ENCODE measurements at places on chromosomes 1 and 21.

GRCh38 chr1:234019387-234019786 lies 114.9 kb downstream of the SLC35F3 start:
- DNase-seq: no peak

GRCh38 chr1:3790500-3790923 lies 5.8 kb downstream of the LRRC47 start:
- DNase-seq: no peak

DNA sequence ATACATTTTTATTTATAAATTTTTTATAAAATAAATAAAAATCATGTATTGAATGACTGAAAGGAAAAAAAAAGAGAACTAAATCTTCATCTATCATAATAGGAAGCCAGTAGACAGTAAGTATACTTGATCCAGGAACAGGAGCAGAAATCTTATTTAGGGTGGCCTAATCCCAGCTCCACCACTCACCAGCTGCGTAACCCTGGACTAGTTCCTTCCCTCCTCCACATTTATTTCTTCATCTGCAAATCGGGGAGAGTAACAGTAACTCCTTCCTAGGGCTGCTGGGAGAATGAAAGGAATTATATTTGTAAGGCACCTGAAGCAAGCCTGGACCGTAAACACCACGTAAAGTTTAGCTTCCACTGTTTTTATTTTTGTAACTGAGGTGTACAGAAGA lies 17.9 kb downstream of the GLIS1 start:
- no peak for DNase-seq

GRCh38 chr1:23354245-23354644 lies 10.2 kb upstream of the HNRNPR start:
- DNase-seq: no peak

GRCh38 chr1:1177452-1178206 lies 3.9 kb downstream of the TTLL10 start:
- DNase-seq: no peak

GRCh38 chr1:6262555-6263420 lies 1.9 kb upstream of the GPR153 start:
- no peak for DNase-seq

DNA sequence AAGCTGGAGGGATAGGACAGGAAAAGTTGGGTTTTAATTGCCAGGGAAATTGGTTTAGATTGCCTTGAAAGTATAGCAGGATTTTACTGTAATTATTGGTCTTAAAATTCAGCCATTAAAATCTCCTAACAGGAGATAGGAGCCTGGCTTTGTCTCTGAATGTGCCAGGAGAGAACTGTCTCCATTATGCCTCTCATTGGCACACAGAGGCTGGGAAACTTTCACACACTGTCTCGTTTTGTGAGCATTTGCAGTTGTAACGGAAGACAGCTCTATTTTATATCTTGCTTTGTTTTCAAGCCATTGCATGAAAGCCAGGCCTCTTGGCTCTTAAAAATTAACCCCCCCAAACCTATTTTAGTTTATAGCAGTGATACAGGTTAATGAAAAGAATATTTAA lies 12.5 kb downstream of the DNAJC6 start:
- DNase-seq: no peak

GRCh38 chr1:119253366-119253765 lies 112.9 kb upstream of the WARS2 start:
- DNase-seq: no peak

GRCh38 chr1:110233861-110234260 lies 23.7 kb downstream of the KCNC4 start:
- no peak for DNase-seq

DNA sequence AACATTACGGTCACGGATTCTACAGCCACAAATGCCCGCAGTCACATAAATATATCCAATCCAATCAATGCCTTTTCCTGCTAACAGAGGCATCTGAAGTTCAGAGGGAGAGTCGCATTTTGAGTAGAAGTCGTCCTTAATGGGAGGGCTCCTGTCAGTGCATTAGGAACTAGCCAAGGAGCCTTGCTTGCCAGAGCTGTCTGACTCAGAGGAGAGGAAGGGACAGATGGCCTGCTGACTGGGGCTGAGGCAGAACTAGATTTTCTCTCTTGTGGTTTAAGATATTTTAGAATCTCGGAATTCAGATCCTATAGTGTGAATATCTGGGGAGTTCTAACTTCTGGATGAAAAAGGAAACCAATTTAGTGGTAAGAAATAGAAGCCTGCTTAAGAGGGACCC lies 10.6 kb downstream of the XKR8 start:
- DNase-seq: no peak

Measured in GOT3 (cell line).